ENCODE measurements at places on chromosomes 2 and 18.
A peak's percentile ranks its signal among the peaks of the same experiment; 100 is the strongest.

DNA sequence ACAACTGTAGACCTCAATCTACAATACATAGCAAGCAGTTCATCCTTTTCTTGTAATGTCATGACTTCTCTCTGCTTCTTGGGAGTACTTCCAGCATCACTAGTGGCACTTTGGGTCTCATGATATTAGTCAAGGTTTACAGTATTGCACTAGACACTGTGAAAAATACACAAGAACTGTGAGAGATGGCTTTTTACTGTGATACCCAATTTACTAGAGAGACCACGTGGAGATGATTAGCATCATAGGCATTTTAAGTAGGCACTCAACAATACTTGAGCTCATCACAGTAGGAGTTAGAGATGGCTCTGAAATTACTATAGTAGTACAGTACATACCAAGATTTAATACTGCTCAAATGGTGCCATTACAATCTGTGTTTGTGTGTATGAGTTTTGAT lies 112.8 kb upstream of the EML6 start:
- DNase-seq: no peak

DNA sequence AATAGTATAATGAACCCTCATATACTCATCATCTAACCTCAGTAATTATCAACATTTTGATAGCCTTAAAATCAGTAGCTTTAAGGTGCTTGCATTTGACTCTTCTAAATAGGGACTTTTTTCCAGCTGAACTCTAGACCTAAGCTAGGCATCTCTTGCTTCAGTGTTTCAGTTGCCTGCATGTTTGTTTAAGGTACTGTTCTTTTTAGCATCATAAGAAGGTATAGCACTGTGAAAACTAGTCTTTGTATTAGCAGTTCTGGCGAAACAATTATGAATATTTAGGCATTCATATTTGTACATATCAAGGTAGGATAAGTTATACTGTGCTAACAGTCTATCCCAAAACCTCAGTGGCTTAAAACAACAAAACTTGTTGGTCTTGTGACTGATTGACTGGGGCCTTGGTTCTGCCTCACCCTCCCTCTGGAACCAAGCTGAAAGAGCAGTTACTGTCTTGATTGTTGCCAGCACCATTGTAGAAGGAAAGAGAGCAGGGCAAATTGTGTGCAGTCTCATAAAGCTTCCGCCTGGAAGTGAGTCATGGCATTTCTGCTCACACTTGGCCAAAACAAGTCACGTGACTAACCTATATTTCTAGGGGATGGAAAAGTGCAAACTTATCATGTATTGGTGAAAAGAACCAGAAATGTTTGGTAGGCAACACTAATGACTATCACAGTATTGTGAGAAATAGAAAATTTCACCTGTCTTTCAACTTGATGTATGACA lies 24.3 kb downstream of the GALNT1 start:
- DNase-seq: no peak

GRCh38 chr2:70212298-70212932 lies 21.6 kb upstream of the C2orf42 start:
- DNase-seq: peak; percentile 55

GRCh38 chr2:5697562-5697961 lies 5.4 kb downstream of the SOX11 start:
- no peak for DNase-seq

DNA sequence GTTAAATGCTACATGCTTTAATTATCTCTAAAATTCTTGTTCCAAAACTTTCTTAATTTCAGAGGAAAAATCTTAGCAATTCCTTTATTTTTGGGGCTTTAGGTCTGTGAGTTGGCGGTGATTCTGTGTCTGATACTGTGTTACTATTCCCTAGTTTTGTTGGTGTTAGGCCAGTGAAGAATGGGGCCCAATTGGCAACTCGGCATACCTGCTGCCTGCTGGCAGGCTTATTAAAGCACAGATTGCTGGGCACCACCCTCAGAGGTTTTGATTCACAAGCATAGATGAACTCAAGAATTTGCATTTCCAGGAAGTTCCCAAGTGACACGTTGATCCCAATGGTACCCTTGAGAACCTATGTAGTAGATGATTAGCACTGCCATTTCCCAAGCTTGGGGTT lies 101.6 kb downstream of the OSBPL6 start:
- DNase-seq: no peak

DNA sequence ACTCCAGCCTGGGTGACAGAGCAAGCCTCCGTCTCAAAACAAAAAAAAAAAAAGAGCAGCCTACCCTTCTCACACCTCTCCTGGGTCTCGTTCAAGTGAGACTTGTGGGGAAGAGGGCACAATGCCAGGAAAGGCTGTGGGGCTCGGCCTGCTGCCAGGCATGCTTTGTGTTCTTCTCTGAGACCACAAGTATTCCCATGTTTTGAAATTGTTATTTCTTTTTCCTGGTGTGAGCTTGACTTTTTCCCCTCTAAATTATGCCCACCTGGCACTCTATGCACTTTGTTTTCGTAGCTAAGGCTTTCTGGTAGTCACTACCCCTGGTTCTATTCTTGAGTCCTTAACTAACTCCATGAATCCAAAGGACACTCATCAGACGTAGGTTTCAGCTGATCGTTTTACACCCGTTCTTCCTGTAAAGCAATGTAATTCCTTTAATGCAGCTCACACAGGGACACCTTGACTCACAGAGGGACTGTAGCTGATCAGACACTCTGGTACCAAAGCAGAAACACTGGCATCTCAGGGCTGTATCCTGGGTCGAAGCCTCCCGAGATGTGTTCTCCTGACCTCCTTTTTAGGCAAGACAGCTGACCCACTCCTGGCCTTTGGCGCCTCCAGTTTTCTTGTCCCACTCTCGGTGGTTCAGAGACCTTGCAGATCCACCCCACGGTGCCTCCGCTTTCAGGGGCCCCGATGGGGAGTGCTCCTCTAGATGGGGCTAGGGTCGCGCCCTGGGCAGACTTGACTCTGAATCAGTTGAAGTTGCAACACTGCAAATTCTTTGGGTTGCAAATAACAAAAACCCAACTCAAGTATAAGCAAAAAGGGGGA lies 193.3 kb upstream of the AGAP1 start:
- peak; percentile 83 for DNase-seq

- no peak for DNase-seq
Measured at GRCh38 chr2:119837759-119838158, 78.0 kb downstream of the PTPN4 start.

DNA sequence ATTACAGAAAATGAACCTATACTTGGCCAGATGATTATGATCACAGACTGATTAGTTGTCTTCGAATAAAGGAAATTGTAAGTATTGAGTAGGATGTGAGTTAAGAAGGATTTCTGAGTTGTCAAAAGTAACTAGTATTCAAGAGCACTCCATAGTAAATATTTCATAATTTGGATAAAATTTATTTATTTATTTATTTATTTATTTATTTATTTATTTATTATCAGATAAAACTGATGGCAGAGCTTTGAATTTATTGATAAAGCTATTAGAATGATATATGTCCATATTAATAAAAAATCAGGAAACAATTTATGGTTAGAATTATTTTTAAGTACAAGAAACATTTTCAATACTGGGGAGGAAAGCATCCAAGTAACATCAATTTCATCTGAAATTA lies 1634.1 kb downstream of the LRP1B start:
- no peak for DNase-seq

DNA sequence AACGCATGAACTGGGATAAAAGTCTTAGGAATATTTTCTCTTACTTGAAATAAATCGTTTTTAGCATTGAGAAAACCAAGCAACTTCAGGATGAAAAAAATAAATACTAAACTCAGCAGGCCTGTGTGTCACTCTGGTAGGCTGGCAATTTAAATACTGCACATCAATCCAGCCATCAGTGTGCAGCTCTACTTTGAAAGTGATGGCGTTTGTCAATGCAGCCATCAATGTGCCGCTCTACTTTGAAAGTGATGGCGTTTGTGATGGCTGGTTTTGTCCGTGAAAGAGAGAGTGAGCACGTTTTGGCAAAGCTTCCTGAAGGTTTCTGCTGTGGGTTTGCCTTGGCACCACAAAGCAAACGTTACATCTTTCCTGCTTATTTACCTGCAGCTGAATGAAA lies 543.5 kb upstream of the SALL3 start:
- DNase-seq: no peak

DNA sequence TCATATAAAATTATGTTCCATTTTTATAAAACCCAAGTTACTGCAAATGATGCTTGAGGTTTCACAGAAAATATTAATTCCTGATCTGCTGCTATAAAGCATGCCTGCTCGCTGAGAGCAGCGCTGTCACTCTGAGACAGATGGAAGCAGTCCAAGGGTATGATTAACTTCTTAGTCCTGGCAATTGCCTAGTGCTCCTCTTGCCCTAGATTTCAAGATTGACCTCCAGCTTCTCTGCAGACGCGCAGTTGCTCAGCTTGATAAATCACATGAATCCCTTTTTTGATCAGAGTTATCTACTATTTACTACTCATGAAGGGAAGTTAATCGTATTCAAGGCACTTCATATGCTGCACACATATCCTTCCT lies 154.6 kb upstream of the REV1 start:
- peak; percentile 55 for DNase-seq

- no peak for DNase-seq
Measured at GRCh38 chr18:30982285-30982992, 60.1 kb downstream of the DSC3 start.

GRCh38 chr2:97849881-97850528 lies 136.6 kb downstream of the ZAP70 start:
- DNase-seq: peak; percentile 36

DNA sequence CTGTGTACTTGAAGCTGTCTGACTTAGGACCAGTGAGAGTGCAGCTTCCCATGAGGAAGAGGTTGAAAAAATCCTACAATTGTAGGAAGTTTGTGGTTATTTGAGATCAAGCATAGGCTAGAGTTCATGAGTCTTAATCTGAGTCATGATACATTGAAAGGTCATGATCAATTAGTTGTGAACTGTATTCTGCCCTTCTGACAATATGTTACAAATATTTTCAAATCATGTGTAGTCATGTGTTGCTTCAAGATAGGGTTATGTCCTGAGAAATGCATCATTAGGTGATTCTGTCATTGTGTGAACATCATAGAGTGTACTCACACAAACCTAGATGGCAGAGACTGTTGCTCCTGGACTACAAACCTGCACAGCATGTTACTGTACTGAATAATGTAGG lies 68.4 kb upstream of the MFF start:
- no peak for DNase-seq

DNA sequence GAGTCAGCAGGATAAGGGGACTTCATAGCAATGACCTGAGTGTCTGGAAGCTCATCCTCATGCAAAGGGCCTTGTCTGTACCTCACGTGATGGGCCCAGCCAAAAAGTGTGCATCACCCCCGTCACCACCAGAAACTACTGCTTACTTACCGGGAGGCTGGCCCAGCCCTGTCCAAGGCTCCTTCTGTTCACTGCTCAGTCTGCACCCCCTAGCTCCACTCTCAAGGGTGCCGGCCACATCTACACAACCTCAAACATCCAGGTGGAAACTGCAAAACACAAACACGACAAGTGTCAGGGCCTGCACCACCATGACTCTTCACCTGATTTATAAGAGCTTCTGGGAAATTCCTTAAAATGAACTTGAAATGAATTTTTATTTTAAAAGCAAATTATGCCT lies 55.1 kb downstream of the ADD2 start:
- DNase-seq: no peak

- DNase-seq: no peak
Measured at GRCh38 chr2:122868646-122869275, 1113.3 kb downstream of the TSN start.

DNA sequence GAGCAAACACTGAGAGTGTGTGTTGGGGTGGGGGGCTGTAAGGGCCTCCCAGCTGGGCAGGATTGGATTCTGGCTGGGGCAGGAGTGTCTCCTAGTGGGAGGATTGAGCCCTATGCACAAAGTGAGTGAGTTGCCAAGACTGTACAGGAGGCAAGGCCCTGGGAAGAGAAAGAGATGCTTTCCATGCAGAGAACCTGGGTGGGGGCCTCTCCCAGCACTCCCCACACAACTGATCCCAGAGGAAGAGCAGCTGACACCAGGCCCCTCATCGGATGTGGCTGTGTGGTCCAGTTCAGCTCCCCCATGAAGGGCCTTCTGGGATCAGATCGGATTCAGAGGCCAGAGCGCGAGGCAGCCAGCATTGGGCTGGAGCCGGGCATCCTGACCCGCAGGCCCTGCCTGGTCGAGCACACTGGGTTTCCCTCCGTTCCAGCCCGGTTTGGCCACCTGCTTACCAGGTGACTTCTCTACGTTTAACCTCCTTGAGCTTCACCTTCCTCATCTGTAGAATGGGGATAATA lies 49.4 kb upstream of the FAHD2A start:
- no peak for DNase-seq

DNA sequence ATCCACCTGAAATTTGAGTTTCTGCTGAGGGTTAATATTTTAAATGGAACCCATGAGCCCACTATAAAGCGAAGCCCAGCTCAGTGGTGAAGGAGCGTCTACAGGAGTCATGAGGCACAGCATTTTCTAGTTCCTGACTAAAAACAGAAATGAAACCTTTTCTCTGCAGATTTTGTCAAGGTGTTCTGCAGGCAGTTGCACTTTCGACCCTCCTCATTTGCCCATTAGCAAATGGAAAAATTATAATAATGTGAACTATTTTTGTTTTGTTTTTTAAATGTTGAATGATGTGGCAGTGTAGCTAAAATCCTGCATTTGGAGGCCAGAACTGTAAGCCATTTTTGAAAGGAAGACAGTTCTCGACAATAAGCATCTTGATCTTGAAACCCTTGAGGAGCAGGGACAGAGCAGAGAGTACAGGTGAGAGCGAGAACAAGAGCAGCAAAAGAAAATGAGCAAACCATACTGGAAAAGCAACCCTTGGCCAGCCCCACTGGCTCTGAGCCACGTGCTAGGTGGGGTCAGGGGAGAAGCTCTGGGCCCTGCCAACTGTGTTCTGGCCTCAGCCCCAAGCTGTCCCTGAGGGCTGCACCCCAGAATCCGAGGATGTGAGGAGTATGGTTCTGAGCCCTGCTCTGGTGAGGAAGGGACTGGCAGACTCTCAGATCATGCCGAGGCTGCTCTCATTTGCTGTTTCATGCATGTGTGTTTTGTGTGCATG lies 26.4 kb upstream of the COPS8 start:
- DNase-seq: no peak

GRCh38 chr2:239407112-239407511 lies 6.3 kb upstream of the HDAC4 start:
- no peak for DNase-seq

DNA sequence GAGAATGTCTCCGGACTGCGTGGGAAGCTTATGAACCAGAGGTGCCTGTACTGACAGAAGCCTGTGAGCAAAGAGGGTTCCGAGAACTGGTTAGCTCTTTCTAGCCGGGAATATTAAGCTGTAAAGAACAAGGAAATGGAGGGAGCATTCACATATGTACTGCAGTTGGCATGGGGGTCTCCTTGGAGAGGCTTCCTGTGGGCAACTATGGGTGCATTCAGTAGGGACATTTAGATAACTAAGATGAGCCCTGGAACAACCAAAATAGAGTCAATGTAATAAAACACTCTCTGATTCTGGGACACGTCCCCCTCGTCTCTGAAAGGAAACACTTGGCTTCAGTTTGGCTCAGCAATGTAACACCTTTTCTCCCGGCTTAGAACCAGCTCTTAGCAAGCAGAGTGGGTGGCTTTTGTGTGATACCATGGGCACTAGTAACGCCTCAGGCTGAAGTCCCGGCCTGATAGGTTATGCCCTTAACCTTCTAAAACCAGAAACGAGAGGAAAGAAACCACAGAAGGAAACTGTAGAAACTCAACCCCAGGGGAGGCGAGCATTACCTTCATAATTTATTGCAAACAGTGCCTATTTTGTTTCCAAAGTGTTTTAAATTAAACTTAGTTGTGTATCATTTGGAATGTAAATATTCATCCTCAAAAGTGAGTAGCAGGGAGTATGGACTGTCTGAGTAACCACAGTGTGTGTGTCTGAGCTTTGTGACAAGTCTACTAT lies 48.8 kb upstream of the LPIN2 start:
- no peak for DNase-seq

- no peak for DNase-seq
Measured at GRCh38 chr2:70121627-70122372, 34.5 kb downstream of the PCBP1 start.

All from adipocyte (in vitro differentiated cells).